ENCODE measurements at places on chromosomes 3 and 15.
A peak's percentile ranks its signal among the peaks of the same experiment; 100 is the strongest.

DNA sequence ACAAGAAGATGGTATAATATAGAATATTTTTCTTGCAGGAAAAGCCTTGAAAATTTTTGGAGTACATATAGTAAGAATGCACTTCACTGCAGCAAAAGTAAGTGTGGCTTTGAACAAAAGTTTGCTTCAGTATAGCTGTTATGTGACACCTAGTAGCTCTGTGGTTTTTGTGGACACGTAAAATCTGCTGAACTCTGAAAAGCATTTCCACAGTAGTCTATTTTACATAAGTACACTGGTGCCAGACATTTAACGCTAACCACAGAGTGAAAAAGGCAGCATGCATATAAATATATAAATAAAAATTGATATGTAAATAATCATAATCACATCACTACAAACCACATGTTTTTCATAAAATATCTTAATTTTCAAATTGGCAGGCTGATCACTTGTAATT is 39.8 kb downstream of the CGGBP1 start:
- no peak for DNase-seq

- DNase-seq, result no peak
Measured at GRCh38 chr15:71231758-71232157, 116.5 kb downstream of the THSD4 start.

GRCh38 chr3:77348244-77348855 is 308.5 kb downstream of the ROBO2 start:
- DNase-seq, result no peak

DNA sequence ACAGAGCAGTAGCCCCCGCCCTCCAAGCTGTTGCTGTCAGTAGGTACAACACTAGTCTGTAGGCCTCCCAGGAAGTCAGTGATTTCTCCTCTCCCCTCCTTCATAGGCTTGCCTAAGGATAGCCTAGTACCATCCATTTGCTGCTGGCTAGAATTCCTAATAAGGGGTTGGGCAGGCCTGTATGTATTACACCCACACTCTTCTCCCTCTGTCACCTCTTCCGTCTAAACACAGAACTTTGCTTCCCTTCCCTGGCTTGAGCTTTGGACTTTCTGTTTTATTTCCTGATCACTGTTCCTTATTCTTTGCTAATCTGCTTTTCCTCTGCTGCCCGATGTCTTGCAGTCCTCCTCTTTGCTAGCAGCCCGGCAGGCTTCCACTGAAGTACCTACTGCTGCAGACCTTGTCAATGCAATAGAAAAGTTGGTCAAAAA is 93.4 kb upstream of the UMPS start:
- DNase-seq, result no peak

DNA sequence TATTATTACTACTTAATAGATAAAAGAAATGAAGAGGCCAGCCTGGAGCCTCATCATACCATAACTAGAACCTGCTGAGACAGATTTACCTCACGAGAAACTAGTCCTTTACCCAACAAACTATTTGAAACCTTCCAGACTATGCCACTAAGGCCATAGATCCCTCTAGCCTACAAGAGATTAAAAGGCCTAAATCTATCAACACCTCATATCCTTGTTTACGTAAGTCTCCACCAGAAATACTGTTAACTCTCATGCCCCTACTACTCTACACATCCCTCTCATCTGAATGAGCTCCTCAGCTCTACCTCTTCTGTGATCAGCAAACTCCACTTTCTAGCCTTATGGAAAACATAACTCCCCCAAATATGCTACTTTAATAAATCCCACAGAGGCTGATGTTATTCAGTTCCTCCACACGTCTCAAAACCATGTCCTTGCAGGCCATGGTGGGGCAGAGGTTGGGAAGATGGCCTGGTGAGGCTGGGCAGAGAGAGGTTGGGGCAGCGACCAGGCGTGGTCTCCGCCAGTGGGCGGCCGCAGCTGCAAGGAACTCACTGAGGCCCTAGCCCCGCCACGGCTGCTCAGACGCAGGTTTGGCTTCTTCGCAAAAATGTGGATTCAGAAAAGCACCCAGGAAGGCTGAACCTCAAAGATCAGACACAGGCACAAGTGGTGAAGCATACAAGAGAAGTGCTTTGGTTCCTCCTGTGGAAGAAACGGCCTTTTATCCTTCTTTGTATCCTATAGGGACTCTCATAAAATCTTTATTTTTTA is 65.8 kb downstream of the GSK3B start:
- DNase-seq, result no peak

DNA sequence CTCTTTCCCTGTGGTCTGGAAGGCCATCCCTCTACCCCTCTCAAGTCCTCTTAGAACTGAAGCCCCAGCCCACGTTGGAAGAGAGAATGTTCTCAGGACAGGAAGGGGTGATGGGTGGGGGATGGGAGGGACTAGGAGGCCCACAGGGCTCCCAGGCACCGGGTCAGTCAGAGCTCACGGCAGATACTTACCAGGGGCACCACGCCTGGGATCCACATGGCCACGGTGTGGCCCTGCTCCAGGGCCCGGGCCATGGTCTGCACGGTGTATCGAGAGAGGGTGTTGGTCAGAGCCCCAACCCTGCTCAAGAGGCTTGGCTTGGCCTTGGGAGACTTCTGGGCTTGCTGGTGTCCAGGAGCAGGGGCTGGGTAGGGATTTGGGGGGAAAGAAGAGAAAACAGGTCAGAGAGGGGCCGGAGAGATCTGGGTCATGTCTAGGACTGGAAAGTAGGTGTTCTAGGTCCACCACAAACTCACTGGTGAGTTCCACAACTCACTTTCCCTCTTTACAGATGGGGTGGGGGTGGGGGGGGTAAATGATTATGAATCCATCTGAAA is 9.8 kb downstream of the PLIN1 start:
- DNase-seq, result no peak

DNA sequence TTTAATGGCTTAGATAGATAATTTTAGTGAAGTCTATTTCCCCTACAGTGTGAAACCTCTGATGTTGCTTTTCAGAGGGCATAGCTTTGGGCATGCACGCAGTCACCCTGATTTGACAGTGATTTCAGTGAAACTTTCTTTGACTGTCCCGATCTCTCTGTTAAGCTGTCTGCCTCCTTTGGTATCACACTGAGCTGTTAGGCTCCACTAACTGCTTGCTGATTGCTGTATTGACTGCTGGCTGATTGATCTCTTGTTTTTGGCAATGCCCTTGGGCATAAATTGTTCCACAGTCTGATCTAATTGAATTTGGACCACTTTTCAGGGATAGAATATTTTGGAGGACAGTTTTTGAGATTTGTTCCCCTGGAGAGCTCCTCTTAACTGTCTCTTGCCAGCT is 68.5 kb upstream of the CCDC54 start:
- no peak for DNase-seq

- DNase-seq, result no peak
Measured at GRCh38 chr3:141452045-141452444, 34.8 kb upstream of the RASA2 start.

- no peak for DNase-seq
Measured at GRCh38 chr3:114328345-114328744, 34.5 kb downstream of the TIGIT start.

DNA sequence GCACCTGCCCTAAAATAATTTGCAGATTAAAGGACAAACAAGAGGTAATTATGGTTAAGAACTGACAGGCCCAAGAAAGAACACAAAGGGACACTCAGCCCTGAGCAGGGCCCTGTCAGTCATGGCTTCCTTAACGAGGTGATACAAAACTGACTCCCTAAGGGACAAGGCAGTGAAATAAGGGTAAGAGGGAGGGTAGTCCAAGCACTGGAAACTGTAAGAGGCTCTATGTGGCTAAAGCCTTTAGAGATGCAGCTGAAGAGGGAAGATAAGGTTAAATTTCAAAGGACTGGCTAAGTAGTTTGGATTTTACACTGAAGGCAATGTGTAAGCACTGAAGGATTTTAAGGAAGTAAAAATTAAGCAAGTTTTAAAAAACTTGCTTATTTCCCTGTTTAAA is 3.9 kb downstream of the ATR start:
- no peak for DNase-seq

DNA sequence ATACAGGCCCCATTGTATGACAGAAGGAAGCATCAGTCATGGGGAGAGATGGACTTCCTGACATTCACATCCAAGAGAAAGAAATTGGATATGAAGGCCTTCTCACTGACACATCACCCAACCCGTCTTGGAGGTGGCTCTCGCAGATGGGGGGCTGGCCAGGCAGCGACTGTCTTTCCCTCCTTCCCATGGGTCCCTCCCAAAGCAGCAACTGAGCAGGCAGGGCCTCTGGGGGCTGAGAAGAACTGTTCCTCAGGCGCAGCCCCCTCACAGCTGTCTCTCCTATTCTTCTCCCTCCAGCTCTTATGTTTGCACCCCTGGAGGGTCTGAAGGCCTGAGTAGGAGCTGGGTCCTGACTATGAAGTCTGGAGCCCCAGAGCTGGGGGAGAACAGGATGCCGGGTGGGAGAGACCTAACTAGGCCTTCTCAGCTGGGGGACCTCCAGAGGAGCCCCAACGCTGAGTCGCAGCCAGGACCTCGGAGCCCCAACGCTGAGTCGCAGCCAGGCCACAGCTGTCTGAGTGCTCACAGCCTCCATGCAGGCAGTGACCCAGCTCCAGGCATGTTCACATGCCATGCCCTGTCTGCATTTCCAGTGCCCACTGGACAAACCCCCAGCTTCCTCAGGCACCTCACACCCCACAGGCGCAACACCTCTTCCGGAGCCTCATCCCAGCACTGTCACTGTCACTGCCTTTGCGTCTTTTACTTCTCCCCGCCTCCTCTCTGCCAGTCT is 29.6 kb downstream of the UMPS start:
- DNase-seq, result no peak

DNA sequence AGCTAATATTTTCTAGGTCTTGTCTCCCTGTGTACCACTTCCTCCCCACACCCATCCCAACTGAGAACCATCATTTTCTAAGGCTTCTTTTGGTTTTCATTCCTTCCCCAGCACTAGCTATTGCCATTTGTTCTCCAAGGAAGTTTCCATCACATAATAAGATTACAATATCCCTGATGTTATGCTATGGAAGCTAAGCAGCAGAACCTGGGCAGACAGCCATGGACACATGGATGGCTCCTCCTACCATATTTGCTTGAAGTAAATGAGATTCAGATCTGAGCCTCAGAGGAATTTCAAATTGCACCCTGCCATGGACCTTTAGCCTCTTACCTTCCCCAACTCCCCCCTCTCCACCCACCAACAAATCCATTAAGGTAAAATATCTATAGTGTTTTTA is 31.5 kb downstream of the GASK1A start:
- DNase-seq, result no peak

- no peak for DNase-seq
Measured at GRCh38 chr3:159913712-159914414, 74.8 kb upstream of the IL12A start.

- no peak for DNase-seq
Measured at GRCh38 chr3:72594615-72595215, 253.5 kb downstream of the SHQ1 start.

- DNase-seq, result no peak
Measured at GRCh38 chr3:40290396-40290795, 19.1 kb upstream of the EIF1B start.

- no peak for DNase-seq
Measured at GRCh38 chr3:122947738-122948137, 79.8 kb downstream of the SEMA5B start.

- DNase-seq, result peak; percentile 75
Measured at GRCh38 chr15:52256366-52256765, 39.2 kb downstream of the MYO5C start.

DNA sequence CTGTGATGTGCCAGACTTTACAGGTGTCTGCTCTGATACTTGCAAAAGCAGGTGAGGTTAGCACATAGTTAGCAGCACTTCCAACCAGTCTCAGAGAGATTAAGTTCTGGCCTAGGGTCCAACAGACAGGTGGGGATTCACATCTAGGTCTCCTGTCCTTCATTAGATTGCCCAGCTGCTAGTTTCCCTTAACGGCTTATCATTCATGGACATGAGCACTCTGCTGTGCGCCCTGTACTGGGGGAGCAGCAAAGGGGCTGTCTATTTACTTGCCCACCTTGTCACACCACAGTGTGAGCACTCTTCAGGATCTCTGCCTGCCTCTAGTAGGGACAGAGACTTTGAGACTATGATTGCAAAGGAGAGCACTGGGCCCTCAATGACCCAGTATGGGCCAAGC is 8.7 kb downstream of the SPSB4 start:
- no peak for DNase-seq

DNA sequence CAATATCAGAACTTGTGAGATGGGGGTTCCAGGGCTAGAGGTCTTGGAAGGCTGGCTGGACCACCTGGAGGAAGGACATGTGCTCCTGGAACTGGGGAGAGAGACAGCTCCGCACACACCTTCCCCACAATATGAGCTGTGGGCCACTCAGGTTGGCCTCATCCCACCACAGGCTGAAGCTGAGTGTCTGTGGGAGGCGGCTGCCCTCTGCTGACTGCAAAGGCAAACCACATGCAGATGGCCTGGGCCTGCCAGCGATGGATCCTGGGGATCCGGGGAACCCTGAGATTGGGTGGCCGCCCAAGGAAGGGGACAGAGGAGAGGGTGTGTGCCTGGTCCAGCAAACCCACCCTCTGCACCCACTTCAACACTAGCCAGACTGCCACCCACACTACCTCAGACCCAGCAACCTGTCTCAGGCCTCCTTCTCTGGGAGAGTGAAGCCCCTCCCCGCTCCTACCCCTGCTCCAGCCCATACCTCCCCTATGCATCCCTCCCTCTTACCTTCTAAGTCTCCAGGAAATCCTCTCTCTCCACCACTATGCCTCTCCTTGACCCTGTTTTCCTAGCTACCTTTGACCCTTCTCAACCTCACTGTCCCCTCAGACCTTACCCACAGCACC is 44.8 kb downstream of the CYP11A1 start:
- DNase-seq, result peak; percentile 69

GRCh38 chr15:77540312-77541060 is 92.2 kb downstream of the LINGO1 start:
- DNase-seq, result no peak

DNA sequence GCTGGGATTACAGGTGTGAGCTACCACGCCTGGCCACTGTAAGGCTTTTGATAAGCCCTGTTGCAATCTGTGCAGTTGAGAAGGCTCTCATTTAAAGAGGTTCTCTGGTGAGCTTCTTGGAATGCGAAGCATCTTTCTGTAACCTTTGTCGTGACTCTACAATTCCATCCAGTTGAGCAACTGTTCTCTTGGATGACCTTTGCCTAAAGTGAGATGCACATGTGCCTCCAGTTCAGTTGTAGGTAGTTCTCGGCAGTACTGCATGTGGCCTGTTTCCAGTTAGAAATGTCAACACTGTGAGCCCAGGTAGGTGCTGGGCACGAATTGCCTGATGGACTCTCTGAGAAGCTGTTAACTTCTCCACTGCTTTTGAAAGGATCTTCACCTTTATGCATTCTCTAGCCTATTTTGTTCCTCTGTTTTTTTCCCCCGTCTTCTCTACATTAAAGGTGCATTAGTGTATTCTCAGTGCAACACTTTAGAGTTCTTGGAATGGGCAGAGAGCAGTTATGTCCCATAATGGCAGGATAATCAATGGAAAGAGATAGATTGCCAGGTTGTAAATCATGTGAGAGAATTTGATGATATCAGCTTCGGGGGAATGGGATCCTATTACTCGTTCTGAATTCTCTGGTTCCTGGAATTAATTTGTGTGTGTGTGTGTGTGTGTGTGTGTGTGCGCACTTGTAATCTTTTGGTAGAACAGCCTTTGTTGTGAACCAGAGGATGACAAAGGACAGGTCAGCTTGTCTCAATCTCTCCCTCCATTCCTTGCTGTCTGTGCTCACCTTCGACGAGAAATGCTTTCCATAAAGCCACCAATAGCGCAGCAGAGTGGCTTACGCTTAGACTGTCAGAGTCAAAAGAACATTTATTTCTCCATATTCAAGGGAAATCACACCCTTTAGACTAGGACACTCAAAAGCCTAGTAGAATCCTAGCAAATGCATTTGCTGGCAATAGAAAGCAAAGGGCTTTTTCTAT is 51.1 kb downstream of the PTPRG start:
- DNase-seq, result no peak

GRCh38 chr3:184598574-184598927 is 37.0 kb downstream of the EPHB3 start:
- no peak for DNase-seq
